ENCODE measurements at places on chromosomes 3 and 15.
A peak's percentile ranks its signal among the peaks of the same experiment; 100 is the strongest.

DNA sequence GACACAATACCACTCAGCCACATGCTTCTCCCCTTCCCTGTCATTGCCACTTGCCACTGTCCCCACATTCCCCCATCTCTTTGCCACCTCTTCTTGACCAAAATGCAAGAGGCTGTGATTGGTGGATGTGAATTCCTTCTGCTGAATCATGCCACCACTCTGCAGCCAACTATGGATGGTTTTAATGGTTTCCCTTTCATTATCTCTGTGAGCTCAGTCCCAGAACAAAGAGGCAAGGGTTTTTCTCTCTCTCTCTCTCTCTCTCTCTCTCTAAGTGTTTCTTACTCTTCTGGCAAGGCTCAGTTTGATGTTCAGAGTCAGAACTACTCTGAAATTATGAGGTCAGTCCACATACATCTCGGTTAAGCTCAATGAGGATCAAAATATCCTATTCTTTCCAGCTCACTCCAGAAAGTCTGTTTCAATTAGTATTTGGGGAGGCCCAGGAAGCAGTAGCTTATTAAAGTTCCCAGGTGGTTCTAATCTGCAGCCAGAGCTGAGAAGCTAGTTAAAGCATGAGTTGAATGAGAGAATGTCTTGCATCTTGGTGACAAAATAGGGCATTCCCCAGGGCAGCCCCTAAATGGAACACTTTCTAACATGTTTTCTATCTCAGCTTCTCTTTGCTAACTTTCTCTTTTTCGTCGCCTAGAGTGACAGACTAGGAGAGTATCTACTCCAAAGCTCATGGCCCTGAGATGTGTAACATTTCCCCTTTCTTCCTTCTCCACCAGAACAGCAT is 8.5 kb upstream of the ILDR1 start:
- no peak for DNase-seq

- DNase-seq: no peak
These were observed 26.8 kb upstream of the TRH start for GRCh38 chr3:129947538-129948240.

- no peak for DNase-seq
These were observed 193.1 kb downstream of the ABHD5 start for GRCh38 chr3:43883729-43884396.

GRCh38 chr3:187743195-187744141 is 1.8 kb downstream of the BCL6 start:
- DNase-seq: peak; percentile 33

GRCh38 chr15:82921242-82921641 is 31.3 kb downstream of the HOMER2 start:
- no peak for DNase-seq

- DNase-seq: no peak
These were observed 253.4 kb downstream of the LPP start for GRCh38 chr3:188407158-188407880.

- DNase-seq: no peak
These were observed 404.6 kb downstream of the TIGIT start for GRCh38 chr3:114698146-114699105.

DNA sequence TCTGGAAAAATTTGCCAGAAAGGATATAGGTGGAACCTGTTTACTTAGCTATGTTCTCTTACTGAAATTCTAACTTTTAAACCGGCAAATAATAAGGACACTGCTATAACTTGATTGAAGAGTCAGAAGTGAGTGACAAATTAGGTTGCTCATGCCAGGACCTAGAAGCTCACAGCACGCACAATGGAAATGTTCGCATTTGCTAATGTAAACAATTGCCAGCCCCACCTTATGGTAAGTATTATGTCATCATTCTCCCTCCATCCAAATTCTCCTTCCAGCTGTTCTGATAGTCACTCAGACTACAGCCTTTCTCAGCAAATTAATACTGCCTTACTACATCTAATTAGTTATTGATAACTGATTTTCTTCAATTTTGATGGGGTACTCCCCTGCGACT is 4.8 kb upstream of the STXBP5L start:
- DNase-seq: no peak

GRCh38 chr3:81170298-81170697 is 591.1 kb downstream of the GBE1 start:
- no peak for DNase-seq

DNA sequence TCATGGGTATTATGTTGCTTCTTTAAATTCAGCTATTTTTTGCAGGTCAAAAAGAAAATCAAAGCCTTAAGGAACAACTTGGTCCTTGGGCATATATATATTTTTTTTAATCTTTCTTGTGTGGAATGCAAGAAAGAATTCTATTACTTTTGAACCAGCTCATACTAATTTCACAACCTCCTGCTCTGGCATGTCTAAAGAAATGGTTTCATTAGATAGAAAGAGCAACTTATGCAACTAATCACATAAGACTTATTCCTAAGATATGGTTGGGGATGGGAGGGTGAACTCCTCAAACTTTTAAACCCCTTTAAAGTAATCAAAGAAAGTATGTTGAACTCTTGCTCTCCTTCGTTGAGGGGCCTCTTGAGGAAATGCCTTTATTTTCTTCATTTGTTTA is 114.9 kb downstream of the GMNC start:
- no peak for DNase-seq

DNA sequence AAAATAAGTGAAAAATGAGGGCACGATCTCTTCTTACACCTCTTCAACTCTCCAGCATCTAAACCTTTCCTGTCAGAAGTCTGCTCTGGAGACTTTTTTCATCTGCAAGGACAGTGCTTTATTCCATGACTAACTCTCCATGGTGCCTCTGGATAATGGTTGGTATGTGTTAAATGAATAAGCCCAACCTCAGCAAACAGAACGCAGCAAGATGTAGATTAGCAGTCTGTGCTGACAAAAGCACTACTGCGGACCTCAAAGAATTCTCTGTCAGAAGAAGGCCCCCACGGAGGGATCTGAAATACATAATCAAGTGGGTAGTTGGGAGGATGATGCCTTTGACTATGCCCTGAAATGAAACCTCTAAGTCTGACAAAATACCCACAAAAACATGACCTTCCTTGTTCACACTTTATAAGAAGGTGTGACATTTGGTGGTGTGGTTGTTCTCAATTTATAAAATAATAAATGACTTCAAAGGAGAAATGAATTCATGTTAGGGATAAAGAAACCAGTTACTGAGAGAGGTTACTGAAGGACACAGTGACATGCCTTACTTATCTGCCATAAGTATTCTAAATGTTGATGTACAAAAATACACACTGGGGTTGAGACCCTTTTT is 43.2 kb upstream of the ADCY5 start:
- no peak for DNase-seq

DNA sequence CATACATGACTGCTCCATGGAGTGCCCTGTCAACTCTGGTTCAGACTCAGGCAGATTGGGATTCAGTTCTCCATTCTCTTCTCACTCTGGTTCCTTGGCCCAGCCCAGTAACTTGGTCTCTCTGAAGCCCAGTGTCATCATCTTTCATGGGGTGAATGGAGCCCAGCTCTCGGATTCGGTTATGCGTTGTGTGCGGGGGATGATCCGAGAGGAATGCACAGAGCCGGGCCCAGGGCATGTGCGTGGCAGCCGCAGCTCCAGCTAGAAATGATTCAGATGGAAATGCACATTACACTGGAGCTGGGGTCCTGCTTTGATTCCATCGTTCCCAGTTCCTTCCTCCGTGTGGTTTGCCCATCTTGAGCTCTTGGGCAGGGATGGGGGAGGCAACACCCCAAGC is 189.4 kb downstream of the FEZF2 start:
- no peak for DNase-seq

DNA sequence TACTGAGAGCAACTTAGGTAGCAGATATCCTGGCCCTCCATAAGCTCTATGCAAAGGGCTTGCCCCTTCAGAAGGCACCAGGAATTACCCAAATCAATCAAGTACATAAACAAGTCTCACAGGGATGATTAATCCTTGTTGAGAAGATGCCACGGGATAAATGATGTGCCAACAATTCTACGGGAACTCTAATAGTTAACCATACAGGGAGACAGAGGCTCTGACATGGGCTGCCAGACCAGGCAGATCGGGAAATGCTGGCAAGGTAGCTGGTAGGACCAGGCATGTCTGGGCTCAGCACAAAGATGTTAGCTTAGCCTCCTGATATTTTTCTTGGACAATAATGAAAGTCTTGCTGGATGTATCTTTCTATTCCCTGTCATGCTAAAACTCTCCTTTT is 249.3 kb upstream of the THBS1 start:
- no peak for DNase-seq

GRCh38 chr3:97871801-97872524 is 50.2 kb downstream of the CRYBG3 start:
- DNase-seq: no peak

- no peak for DNase-seq
These were observed 504.2 kb downstream of the IGSF11 start for GRCh38 chr3:118530350-118530922.

- no peak for DNase-seq
These were observed 889.8 kb downstream of the MCTP2 start for GRCh38 chr15:95121191-95121590.

- no peak for DNase-seq
These were observed 171.9 kb downstream of the CACNA2D3 start for GRCh38 chr3:54294214-54294613.

- no peak for DNase-seq
These were observed 40.9 kb upstream of the PCSK6 start for GRCh38 chr15:101530224-101530958.

DNA sequence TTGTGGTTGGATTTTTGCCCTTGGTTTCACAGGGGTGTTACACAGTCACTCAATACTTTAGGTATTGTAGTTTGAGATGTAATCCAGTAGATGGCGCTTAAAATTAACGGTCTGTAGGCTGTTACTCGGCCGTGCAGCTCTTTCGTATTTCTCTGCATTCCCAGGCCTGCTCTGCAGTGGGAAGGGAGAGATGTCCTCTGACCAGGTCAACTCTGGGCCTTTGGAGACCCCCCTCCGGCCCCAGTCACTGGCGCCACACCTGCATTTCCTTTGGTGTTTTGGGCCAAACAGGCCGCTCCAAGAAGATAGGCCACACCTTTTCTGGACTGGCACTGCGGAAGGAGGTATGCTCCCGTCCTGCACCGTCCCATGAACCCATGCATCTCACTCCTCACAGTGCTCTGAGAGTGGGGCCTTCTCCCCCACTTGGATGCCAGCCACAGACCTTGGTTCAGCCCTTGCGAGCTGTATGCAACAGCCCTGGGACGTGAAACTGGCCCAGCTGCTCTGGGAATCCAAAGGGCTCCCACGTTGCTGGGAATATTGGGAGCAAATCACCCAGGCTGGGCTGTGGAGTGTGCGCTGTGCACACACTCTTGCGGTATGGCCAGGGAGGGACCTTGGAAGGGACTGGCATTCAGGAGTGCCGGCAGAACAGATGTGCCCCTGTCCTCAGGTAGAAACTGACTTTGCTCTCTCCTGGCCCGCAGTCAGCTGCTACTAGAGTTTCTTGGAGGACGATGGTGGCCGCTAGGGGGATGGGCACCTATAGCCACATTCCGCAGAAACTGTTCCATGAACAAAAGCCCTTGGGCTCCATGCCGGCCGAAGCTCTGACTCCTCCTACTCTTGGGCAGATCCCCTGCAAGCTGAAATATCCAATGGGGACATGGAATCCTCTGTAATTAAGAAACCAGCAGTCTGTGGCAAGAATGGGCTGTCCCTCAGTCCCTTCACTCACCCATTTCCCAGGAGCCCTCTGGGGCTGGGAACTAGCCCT is 410.5 kb upstream of the CADM2 start:
- DNase-seq: no peak

DNA sequence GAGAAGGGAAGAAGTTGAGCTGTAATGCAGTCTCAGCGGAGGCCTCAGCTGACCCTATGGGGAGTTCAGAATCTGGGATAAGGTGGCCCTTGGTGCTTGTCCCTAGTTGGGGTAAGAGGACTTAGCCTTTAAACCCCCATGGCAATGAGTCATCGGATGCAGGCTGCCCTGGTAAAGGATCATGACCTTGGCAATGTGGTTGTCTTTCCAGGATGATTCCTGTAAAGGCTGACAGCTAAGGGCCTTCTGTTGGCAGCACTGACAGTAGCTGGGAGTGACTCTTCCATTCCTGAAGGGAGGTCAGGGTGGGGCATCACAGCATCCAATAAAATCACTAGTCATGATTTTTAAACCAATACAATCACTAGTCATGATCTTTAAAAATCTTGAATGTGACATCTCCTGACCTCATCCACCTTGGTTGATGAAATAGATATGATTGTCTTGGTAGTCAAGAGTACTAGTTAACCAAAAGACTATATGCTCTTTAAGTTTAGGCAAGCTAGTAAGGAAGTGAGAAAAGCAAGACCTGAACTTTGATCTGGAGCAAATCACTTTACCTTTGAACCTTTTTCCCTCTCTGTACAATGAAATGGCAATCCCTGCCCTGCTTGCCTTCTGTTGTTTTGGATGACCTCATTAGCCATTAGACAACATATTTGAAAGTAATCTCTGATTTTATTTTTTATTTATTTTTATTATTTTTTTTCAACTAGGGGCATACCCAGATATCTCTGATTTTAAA is 71.3 kb upstream of the CACNA1D start:
- DNase-seq: no peak

DNA sequence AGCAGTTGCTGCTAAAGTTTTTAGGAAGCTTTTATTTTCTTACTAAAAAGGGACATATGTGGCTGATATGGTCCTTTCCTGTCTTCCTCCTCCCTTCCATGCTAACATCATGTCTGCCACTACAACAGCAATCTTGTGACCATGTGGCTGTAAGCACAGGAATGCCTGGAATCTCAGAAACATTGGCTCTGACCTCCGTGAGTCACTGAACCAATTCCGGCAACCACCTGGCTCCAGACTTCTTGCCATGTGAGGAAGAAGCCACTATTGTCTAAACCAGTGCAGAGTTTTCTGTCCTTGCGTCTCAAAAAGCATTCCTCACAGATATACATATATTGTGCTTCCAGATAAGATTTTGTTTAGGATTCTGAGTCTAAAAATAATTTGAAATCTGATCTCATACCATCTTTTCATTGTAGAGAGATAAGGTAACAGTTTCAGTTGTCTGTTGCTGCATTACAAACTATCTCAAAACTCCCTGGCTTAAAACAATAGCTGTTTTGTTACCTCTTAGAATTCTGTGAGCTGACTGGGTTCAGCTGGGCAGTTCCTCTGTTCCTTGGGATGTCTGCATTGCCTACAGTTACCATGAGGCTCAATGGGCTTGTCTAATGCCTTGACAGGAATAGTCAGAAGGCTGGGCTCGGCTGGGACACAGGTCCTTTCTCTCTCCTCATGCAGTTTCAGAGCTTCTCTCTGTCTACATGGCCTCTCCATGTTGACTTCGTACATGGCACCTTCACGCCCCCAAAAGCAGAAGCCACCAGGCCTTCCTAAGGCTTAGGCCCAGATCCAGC is 77.3 kb upstream of the MAGI1 start:
- no peak for DNase-seq

DNA sequence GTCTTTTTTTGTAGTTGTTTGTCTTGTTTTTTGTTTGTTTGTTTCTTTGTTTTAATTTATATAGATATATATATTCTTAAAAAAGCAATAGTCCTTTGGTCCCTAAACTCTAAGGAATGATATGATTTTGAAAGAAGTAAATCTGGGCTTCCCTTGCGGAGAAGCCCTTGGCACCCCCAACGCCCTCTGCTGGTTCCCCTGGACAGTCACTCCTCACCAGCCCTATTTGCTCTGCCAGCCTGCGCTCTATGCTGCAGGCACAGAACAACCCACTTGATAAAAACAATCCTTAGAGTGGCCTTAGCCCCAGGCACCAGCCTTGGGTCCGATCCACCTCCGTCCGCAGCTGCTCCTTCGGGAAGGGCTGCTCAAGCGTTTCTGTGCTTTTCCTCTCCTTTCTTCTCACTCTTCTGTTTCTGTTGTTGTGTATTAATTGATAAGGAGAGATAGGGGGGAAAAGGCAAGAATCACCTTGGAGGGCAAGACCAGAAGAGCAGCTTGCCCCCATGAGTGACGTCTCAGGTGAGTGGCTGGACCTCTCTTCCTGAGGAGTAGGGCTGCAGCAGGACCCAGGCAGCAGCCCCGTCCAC is 13.7 kb upstream of the PARP6 start:
- no peak for DNase-seq
